Breast epithelium (tissue), 4 donors: ENCODE measurements at places on chromosomes 11 and 22. TPM values are rescaled to one million over a fixed set of nuclear protein-coding genes. Genes with fewer than 3 reads are reported as not detected.

The GNG3 gene
- total RNA-seq = not detected

The RBM4B gene
- total RNA-seq = 14.9 TPM

The TPST2 gene
- 36.6 TPM for total RNA-seq

The OR6A2 gene
- total RNA-seq = 0.16 TPM

The SEPTIN5 gene
- 5.4 TPM for total RNA-seq

The WNT11 gene
- total RNA-seq = 7.0 TPM

The ANO1 gene
- 53.7 TPM for total RNA-seq

The HTR3A gene
- total RNA-seq = not detected

The ART1 gene
- total RNA-seq = not detected

The TMEM126A gene
- 33.9 TPM for total RNA-seq

The APOL6 gene
- 59.7 TPM for total RNA-seq

The FRMD8 gene
- 49.0 TPM for total RNA-seq

The TESMIN gene
- total RNA-seq = 9.8 TPM

The GRIA4 gene
- 27.7 TPM for total RNA-seq

The SCO2 gene
- total RNA-seq = 1.9 TPM

The OR52B6 gene
- not detected for total RNA-seq

The MB gene
- 13.1 TPM for total RNA-seq

The PRG3 gene
- total RNA-seq = not detected

The TNNT3 gene
- 3.6 TPM for total RNA-seq

The MAP6 gene
- total RNA-seq = 1.6 TPM

The PPP1R14B gene
- total RNA-seq = 64.7 TPM

The ZNF74 gene
- total RNA-seq = 10.0 TPM

The PHOX2A gene
- not detected for total RNA-seq

The JHY gene
- 11.7 TPM for total RNA-seq
